Right lung (tissue), 10 donors: ENCODE measurements at places on chromosomes 1 and 21.

DNA sequence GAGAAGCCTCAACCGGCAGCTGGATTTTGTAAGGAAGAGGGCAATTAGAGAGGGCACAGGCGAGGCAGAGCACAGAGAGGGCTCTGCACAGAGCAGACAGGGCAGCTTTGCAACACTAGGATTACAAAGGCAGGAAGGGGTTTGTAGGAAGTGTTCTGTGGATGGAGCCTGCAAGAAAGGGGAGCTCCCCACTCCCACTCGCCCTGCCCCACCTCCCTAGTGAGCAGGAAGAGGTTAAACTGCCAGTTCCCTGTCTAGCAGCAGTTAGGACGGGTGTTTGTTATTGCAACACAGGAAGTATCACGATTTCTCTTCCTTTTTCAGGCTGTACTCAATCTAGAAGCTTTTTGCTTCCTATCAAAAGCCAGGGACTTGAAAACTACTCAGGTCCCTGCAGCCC is 63.3 kb upstream of the LRRC8D start:
- peak; percentile 58 for DNase-seq

DNA sequence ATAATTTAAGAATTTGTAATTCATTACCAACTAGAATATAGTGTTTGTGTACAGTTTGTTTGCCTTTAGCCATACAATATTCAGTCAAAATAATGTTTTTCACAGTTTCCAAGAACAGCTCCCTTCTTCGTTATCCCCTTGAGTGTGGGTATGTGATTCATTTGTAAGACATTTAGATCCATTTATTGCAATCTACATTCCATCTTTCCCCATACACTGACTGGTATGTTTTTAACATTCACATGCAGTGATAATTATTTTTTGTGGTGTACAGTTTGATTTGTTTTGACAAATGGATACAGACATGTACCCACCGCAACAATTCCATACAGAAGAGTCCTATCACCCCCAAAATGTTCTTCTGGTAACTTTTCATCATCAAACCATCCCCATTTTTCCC is 589.1 kb upstream of the ADAMTS5 start:
- DNase-seq: no peak

GRCh38 chr21:45617021-45617921 is 26.3 kb upstream of the PCBP3 start:
- no peak for DNase-seq

DNA sequence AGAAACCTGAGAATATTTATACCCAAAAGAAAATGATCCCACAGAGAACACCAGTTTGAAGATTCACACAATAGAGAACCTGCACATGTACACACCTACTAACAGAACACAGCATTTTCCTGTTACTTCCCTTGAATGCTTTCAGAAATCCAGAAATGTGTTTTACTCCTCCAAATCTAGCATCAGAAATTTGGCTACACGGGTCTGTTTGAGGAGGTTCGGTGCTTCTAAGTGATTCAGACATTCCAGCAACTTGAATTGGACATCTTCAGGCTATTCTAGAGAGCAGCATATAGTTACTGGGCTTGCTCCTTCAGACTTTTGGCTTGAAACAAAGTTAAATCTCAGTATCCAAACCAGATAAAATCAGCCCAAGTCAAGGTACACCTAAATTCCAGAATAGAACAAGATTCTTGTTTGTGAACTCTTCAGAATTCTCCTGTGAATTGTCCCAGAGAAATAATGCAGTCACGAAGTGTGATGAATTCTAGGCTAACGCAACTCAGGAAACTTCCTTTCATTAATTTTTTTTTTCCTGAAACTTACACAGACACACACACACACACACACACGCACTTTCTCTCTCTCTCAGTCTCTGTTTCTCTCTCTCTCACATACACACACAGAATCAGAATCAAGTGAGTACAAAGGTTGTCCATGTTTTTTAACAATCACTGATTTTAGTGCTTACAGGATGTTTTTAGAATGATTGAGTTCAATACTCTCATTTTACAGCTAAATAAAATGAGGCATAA is 278.4 kb upstream of the SNX7 start:
- DNase-seq: no peak

GRCh38 chr1:118253053-118253915 is 68.3 kb upstream of the SPAG17 start:
- no peak for DNase-seq

- DNase-seq: peak; percentile 27
Measured at GRCh38 chr1:64745181-64745985, 508 bp downstream of the RAVER2 start.

- no peak for DNase-seq
Measured at GRCh38 chr1:10508511-10508951, 33.8 kb downstream of the PEX14 start.

- no peak for DNase-seq
Measured at GRCh38 chr1:181133441-181133951, 45.0 kb downstream of the IER5 start.

DNA sequence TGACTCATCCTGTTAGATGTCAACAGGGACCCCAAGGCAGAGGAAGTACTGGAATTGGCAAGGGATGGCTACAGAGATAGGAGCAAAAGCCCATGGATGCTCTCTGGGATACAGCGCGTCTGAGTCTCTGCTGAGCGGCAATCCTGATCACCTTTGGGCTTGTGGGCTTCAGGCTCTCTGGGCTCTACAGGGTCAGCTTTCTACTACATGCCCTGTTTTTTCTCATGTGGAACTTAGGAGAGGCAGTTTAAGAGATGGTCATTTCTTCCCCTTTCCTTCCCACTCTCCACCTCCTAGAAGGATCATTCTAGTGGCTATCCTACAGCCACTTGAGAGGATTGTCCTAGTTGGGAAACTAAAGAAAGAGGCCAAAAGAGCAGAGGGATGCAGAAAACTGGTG is 1.3 kb downstream of the LINGO4 start:
- DNase-seq: no peak

GRCh38 chr1:162904023-162904422 is 43.0 kb upstream of the CCDC190 start:
- DNase-seq: no peak

DNA sequence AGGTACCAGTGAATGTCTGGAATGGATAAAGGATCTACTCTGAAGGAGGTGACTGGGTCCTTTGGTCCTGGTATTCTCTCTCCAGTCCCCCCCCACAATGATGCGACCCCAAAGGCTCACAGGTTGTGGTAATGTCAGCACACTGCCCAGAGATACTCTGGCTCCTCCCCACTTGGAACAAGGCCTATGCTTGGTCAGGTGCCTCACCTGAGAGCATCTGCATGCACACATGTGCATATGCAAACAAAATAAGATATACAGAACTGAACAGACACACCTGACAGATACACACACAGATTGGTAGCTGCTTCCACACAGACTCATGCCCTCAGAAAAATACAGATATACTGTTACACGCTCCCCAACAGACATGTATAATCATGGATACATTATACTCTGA is 33.5 kb downstream of the DMAP1 start:
- DNase-seq: no peak

- DNase-seq: no peak
Measured at GRCh38 chr1:6500544-6501278, 9.2 kb upstream of the PLEKHG5 start.

GRCh38 chr1:41917835-41918449 is 780 bp downstream of the HIVEP3 start:
- no peak for DNase-seq

- no peak for DNase-seq
Measured at GRCh38 chr1:226677027-226678020, 61.8 kb downstream of the ITPKB start.

DNA sequence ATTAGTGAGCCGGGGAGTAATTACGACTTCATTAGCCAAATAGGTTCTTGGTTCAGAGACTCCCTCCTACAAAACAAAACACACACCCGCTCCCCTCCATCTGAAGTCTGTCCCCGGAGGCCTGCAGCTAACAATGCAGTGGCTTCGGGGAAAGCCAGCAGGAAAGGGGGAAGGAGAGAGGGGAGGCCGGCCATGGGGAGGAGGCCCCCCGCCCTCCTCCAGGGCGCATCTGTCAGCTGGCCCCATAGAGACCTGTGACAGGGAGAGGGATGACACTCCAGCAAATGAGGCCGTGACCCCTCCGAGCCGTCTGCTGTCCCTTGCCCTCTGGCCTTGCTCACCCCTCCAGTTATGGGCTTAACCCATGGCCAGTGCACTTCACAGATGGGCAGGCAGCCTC is 12.1 kb upstream of the CNTN2 start:
- no peak for DNase-seq

DNA sequence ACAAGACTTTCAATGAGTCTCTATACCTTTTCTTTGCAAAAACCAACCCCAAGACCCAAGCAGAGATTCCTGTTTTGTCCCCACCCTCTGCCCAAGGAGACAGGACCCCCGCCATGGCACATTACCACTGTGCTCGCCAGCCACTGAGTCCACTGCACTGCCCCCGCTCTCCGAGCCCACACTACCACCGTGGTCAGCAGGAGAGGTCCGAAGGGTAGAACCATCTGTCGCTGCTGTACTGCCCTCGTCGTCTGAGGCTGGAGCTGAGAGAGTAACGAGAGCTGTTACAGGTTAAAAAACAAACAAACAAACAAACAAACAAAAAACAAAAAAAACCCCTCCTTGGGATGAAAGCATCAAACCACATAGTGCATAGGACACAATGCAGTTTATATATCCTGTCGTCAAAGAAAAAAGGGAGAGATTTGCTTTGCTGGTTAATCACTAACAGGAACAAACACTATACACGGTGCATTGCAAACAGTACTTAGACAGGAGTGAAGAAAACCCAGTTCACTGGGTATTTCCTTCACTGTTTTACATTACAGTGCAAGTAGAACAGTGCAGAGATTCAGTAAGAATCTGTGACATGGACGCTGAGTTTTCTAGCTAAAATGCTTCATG is 71.0 kb downstream of the UBR4 start:
- no peak for DNase-seq

DNA sequence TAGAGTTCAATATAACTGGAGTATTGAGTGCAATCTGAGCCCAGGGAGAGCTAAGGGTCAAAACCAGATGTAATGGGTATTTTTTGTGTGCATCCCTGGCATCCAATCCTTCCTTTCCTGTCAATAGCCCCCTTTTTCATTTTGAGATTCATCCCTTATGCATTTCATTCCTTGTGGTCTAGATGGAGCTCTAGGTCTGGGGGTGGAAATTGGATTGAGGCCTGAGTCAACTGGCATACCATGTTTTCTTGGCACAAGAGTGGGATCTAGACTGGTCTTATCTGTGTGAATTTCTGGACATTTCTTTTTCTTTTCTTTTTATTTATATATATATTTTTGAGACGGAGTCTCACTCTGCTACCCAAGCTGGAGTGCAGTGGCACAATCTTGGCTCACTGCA is 67.3 kb upstream of the RAB3GAP2 start:
- no peak for DNase-seq

DNA sequence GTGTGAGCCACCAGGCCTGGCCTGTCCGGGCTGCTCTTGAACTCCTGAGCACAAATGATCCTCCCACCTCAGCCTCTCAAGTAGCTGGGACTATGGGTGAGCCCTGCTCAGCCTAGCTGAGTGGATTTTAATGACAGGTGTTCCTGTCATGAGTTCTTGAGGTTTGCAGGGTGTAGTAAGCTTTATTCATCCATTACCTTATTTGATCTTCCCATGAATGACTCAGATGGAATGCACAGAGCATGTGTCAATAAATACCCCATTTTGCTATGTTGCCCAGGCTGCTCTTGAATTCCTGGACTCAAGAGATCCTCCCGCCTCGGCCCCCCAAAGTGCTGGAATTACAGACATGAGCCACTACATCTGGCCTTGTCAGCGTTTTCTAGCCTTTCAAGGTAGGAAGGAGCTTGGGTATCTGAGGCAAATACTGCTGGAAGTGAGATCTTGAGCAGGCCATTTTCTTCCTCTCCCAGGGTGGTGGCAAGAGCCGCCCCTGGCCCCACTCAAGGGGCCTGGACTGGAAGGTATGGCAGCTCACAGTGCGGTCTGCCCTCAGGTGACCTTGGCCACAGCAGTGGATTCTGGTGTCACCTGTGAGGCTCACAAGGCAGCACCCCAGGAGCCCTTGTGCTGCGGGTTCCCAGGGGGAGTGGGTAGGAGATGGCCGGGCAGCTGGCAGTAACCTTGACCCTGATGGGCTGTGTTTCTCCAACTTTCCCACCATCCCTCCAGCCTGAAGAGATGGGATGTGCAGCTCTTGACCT is 20.0 kb downstream of the PIK3CD start:
- no peak for DNase-seq

DNA sequence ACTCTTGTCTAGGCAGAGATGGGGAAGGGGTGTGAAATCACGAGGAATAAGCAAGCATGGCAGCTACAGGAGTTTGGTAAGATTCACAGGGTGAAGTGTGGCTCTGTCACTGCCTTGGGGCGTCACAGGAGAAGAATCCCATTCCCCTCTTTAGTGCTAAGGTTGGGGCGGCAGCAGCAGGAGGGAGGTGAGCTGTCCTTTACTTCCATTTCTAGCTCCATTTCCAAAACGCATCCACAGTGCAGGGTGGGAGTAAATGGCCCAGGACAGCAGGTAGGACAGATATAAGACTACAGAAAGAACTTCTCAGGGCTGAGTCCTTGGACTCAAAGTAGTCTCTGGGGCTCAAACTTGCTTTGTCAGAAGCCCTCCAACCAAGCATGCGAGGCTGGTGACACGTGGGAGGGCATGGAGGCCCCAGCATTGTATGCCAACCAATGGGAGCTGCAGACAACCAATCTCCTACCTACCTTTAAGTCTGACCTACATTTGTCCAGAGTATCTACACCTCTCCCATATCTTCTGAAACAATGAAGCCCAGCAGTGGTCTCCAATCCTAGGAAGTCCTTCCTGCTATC is 8.5 kb downstream of the MEF2D start:
- no peak for DNase-seq

- DNase-seq: no peak
Measured at GRCh38 chr1:22470227-22470626, 18.6 kb downstream of the ZBTB40 start.

DNA sequence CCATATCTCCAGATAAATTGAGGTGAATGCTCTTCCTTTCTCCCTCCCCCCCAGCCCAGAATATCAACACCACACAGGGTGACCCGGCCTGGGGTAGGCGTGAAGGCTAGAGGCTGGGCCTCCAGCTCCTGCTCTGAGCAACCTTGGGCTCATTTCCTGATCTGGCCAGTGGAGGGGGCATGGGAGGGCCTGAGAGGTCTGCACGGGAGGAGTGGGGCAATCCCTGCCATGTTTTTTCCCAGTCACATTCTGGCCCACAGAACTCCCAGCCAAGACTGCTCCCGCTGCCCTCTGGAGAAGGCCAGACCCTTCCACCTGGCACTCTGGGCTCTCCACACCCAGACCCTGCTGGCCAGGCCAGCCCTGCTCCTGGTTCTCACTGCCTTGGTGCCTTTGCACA is 3.9 kb downstream of the CLDN19 start:
- no peak for DNase-seq

GRCh38 chr1:11473491-11474034 is 5.4 kb upstream of the DISP3 start:
- DNase-seq: no peak

GRCh38 chr1:30274173-30274970 is 449.0 kb downstream of the MATN1 start:
- no peak for DNase-seq

GRCh38 chr21:40054403-40054802 is 187.2 kb downstream of the PCP4 start:
- peak; percentile 77 for DNase-seq

DNA sequence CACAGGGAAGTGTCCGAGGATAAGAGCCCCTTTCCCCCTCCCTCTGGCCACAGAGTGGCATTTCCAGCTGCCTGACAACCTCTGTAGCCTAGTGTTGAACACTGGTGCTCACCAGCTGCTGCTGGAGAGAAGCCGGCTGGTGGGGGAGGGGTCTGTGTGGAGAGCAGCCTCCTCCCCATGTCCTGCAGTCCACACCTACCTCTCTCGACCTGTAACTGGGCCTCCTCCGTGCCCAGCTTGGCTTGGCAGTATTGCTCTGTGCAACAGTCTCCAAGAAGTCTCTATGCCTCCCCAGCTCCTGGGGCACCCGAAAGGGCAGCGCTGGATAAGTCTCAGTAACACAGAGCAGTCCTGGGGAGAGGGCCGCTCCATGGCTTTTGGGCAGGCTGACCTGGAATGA is 17.0 kb downstream of the PAPPA2 start:
- no peak for DNase-seq
